ENCODE measurements at places on chromosomes 7 and 10. TPM values are rescaled to one million over a fixed set of nuclear protein-coding genes. Genes with fewer than 3 reads are reported as not detected.

CLDN3 gene
- total RNA-seq, result not detected

CABCOCO1 gene
- total RNA-seq, result not detected

ARMC3 gene
- not detected for total RNA-seq

TRIM56 gene
- 79.4 TPM for total RNA-seq

C10orf53 gene
- not detected for total RNA-seq

HDAC9 gene
- total RNA-seq, result 0.73 TPM

EFCAB10 gene
- total RNA-seq, result not detected

- no peak overlapping the region for H3K4me3 ChIP-seq
- no peaks in the 10 kb centered on the region for H3K27me3 ChIP-seq
Observed at GRCh38 chr7:7773334-7774309, 55.2 kb upstream of the RPA3 start.

- H3K27ac ChIP-seq, result no peak overlapping the region
- H3K4me1 ChIP-seq, result no peaks in the 10 kb centered on the region
- no peaks in the 10 kb centered on the region for H3K27me3 ChIP-seq
- no peak overlapping the region for H3K4me3 ChIP-seq
- DNase-seq, result no peak
- no peaks in the 10 kb centered on the region for H3K36me3 ChIP-seq
Observed at GRCh38 chr10:121530481-121531075, 67.7 kb downstream of the FGFR2 start.

GRCh38 chr7:108363659-108364058 is 92.6 kb downstream of the NRCAM start:
- no peaks in the 10 kb centered on the region for H3K4me1 ChIP-seq
- no peak overlapping the region for H3K27ac ChIP-seq
- no peak for DNase-seq
- H3K36me3 ChIP-seq, result no peaks in the 10 kb centered on the region
- H3K4me3 ChIP-seq, result no peak overlapping the region

GRCh38 chr10:48215486-48216203 is 58.9 kb downstream of the FRMPD2 start:
- H3K27me3 ChIP-seq, result no peaks in the 10 kb centered on the region
- no peaks in the 10 kb centered on the region for H3K36me3 ChIP-seq
- H3K4me3 ChIP-seq, result no peak overlapping the region
- no peak overlapping the region for H3K27ac ChIP-seq

DNA sequence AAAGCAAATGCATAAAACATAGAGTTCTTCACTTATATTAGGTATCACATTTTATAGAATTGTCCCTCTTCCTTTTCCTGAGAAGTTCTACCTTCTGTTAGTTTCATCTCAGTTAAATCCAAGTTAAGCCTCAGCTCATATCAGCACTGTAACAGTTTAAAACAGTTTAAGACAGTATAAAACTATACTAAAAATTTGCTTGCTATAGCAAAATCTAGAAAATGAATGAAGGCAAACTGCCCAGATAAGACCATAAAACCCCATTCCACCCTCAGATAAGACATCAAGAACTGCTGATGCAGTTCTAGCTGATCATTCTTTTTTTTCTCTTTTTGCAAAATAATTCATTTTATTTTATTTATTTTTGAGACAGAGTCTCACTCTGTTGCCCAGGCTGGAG is 177.2 kb downstream of the RNF133 start:
- no peaks in the 10 kb centered on the region for H3K4me1 ChIP-seq
- H3K27me3 ChIP-seq, result no peaks in the 10 kb centered on the region
- H3K36me3 ChIP-seq, result no peaks in the 10 kb centered on the region
- no peak overlapping the region for H3K4me3 ChIP-seq
- no peak overlapping the region for H3K27ac ChIP-seq
- no peak for DNase-seq

DNA sequence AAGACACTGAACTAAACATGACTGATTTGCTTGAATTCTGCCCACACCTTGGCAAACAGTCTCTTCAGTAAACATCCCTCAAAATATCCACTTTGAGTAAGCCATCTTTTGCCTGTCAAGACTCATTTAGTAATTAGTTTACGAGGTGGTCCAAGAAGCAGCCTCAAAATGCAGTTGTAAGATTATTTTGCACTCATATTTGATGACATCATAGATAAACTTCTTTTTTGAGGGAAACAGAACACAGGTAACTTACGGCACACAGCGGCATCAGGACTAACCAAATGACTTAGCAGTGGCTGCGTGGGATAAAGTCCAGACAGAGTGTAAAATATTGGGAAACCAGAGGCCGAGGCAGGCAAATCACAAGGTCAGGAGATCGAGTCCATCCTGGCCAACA is 41.8 kb upstream of the STEAP1B start:
- H3K4me1 ChIP-seq, result no peaks in the 10 kb centered on the region
- DNase-seq, result no peak
- H3K4me3 ChIP-seq, result no peak overlapping the region
- H3K27me3 ChIP-seq, result no peaks in the 10 kb centered on the region
- no peak overlapping the region for H3K27ac ChIP-seq

DNA sequence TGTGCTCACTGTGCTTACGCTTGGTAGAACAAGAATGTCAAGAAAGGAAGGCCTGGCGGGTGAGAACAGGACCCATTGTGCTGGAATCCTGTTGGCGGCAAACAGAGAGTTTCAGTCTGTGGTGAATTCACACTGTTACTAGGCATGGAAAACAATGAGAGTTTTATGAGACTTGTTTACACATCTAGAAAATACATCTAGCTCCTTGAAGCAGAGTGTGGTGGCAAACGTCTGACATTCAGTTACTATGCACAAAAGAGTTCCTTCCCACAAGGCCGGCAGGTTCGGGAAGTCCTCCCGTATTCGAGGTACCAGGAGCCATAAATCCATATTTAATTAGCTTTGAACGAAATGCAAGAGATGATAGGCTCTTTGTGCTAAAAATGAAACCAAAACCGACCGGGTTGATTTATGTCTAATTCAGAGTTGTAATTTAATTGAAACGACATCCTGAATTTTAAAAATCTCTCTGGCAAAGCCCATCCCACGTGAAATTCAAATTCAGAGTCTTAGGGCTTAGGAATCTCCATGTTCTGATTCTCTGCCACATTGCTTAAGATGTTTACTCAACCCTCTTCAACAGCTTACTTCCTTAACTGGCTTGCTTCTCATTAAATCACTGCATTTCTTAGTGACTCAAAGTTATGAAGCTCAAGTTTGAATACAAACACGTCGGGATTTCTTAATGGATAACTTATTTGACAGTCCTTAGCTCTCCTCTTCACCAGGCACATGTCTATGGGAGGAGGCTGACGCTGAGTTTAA is 299.9 kb upstream of the PITRM1 start:
- peak overlapping the region; percentile 29 for H3K27ac ChIP-seq
- no peaks in the 10 kb centered on the region for H3K27me3 ChIP-seq
- peaks cover 40% of the 10 kb centered on the region for H3K4me1 ChIP-seq

GRCh38 chr7:35596061-35596460 is 98.9 kb downstream of the HERPUD2 start:
- no peaks in the 10 kb centered on the region for H3K4me1 ChIP-seq
- H3K4me3 ChIP-seq, result no peak overlapping the region
- no peaks in the 10 kb centered on the region for H3K27me3 ChIP-seq
- H3K36me3 ChIP-seq, result no peaks in the 10 kb centered on the region
- DNase-seq, result no peak

- H3K27me3 ChIP-seq, result no peaks in the 10 kb centered on the region
- H3K4me1 ChIP-seq, result peaks cover 57% of the 10 kb centered on the region
- H3K27ac ChIP-seq, result no peak overlapping the region
- no peak for DNase-seq
- H3K36me3 ChIP-seq, result peaks cover 8% of the 10 kb centered on the region
Observed at GRCh38 chr7:37315772-37316715, 132.6 kb downstream of the ELMO1 start.

GRCh38 chr7:33196221-33196620 is 66.9 kb downstream of the BBS9 start:
- no peak for DNase-seq
- no peaks in the 10 kb centered on the region for H3K36me3 ChIP-seq

- no peak overlapping the region for H3K27ac ChIP-seq
- no peaks in the 10 kb centered on the region for H3K36me3 ChIP-seq
- H3K4me3 ChIP-seq, result no peak overlapping the region
- DNase-seq, result no peak
- no peaks in the 10 kb centered on the region for H3K4me1 ChIP-seq
Observed at GRCh38 chr7:41822259-41822817, 119.4 kb upstream of the INHBA start.

- H3K4me3 ChIP-seq, result no peak overlapping the region
- peaks cover 3% of the 10 kb centered on the region for H3K36me3 ChIP-seq
Observed at GRCh38 chr7:152354061-152354460, 81.7 kb downstream of the KMT2C start.

- no peak overlapping the region for H3K4me3 ChIP-seq
- H3K27me3 ChIP-seq, result no peaks in the 10 kb centered on the region
- no peak for DNase-seq
- H3K36me3 ChIP-seq, result no peaks in the 10 kb centered on the region
- H3K4me1 ChIP-seq, result peaks cover 6% of the 10 kb centered on the region
Observed at GRCh38 chr10:75094465-75094864, 17.0 kb upstream of the SAMD8 start.

- no peaks in the 10 kb centered on the region for H3K27me3 ChIP-seq
- H3K27ac ChIP-seq, result peak within 1 kb of the TSS; percentile 77
- H3K4me1 ChIP-seq, result peaks cover 34% of the 10 kb centered on the region
Observed at GRCh38 chr10:100535715-100536353, at the start of gene HIF1AN. HIF1AN (plus strand) TSS chr10:100535943; CDS start chr10:100535959, 16 bp downstream.

- no peaks in the 10 kb centered on the region for H3K36me3 ChIP-seq
- H3K4me1 ChIP-seq, result peaks cover 21% of the 10 kb centered on the region
- DNase-seq, result no peak
- H3K27ac ChIP-seq, result no peak overlapping the region
- no peaks in the 10 kb centered on the region for H3K27me3 ChIP-seq
- H3K4me3 ChIP-seq, result no peak overlapping the region
Observed at GRCh38 chr10:504121-504611, 185.3 kb downstream of the DIP2C start.

DNA sequence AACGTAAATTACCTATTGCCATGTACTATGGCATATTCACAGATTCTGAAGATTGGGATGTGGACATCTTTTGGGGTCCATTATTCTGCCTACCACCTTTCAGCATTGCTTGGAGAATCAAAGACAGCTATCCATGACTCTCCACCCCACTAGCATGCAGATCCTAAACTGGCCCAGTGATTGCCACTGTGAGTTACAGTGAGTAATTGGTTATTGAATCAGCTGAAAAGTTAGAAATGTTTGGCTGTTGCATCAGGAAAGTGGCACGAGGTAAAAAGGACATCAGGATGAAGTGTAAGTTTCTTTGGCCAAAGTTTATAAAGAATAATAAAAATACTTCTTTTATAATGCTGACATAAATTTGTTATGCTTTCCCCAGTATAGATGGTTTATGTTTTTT is 148.2 kb upstream of the ETV1 start:
- H3K4me3 ChIP-seq, result no peak overlapping the region
- DNase-seq, result no peak
- H3K36me3 ChIP-seq, result no peaks in the 10 kb centered on the region
- H3K4me1 ChIP-seq, result no peaks in the 10 kb centered on the region
- H3K27me3 ChIP-seq, result no peaks in the 10 kb centered on the region
- no peak overlapping the region for H3K27ac ChIP-seq

- H3K36me3 ChIP-seq, result no peaks in the 10 kb centered on the region
- no peaks in the 10 kb centered on the region for H3K27me3 ChIP-seq
- H3K27ac ChIP-seq, result no peak overlapping the region
Observed at GRCh38 chr7:93836116-93836515, 54.4 kb downstream of the TFPI2 start.

DNA sequence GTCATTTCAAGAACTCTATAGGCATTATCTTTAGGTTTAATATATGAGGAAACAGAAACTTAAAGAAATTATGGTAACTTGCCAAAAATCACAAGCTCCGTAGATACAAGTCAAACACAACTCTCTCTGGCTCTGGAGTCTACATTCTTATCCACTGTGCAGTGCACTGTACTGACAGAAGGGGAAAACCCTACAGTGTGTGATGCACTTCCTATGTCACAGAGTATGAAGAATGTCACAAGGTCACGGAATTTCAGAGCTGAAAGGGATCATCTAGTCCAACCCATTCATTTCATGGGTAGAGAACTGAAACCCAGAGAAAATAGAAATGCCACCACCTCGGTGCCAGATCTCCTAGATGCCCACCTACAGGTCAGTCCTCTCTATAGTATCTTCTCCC is 86.1 kb downstream of the LRRTM3 start:
- no peaks in the 10 kb centered on the region for H3K36me3 ChIP-seq
- H3K27ac ChIP-seq, result no peak overlapping the region
- DNase-seq, result no peak
- H3K27me3 ChIP-seq, result no peaks in the 10 kb centered on the region
- no peaks in the 10 kb centered on the region for H3K4me1 ChIP-seq

Measured in CD4-positive, alpha-beta memory T cell (primary cell).